ENCODE measurements at places on chromosomes 5 and 9. TPM values are rescaled to one million over a fixed set of nuclear protein-coding genes. Genes with fewer than 3 reads are reported as not detected.

CNTRL gene
- 16.3 TPM for total RNA-seq

DNA sequence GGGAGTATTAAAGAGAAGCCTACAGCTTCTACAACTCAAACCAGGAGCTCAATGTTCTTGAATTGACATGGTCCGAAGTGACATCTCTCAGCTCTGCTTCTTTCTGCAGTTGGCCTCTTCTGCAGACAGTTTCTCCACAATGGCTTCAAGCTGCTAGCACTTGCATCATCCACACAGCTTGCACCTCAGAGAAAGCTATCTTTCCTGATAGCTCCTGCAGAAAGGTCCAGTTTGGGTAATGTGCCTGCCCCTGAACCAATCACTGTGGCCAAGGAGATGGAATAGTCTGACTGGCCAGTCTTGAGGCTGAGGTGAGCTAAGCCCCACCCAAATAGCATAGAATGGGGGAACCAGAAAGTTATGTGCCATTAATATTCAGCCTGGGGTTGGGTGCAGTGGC is 95.8 kb upstream of the ABCA1 start:
- no peak for DNase-seq

GRCh38 chr5:133644000-133644865 is 31.9 kb upstream of the FSTL4 start:
- DNase-seq = no peak

- no peak for DNase-seq
These were observed 406.8 kb downstream of the BRINP1 start for GRCh38 chr9:118962426-118962825.

- DNase-seq = no peak
These were observed 38.8 kb downstream of the MUSK start for GRCh38 chr9:110707419-110707818.

GRCh38 chr5:32143617-32144377 is 30.3 kb downstream of the GOLPH3 start:
- no peak for DNase-seq

DNA sequence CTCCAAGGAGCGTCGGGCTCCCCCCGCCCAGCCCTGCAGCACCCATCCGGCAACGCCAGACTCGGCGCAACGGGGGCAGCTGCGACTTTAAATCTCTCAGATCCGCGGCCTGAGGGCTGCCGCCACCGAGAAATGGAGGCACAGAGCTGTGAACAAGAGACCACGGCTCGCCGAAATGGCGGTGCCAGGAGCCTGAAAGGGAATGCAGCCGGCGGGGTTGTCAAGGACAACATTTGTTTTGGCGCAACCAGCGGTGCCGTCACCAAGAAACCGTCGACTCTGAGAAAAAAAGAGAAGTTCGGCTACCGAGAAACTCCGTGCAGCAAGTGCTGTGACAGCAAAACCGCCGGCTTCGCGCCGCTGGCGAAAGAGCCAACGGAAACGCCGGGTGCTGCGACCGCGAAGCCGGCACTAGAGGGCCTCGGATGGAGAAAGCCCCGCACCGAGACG is 2.1 kb upstream of the ANXA2R start:
- DNase-seq = peak; percentile 30

GRCh38 chr5:127911619-127912018 is 171.9 kb upstream of the SLC12A2 start:
- DNase-seq = no peak
